ENCODE measurements at places on chromosomes 3 and 15.
A peak's percentile ranks its signal among the peaks of the same experiment; 100 is the strongest.

GRCh38 chr3:14602804-14603644 lies 48.5 kb upstream of the CCDC174 start:
- DNase-seq = peak; percentile 45

DNA sequence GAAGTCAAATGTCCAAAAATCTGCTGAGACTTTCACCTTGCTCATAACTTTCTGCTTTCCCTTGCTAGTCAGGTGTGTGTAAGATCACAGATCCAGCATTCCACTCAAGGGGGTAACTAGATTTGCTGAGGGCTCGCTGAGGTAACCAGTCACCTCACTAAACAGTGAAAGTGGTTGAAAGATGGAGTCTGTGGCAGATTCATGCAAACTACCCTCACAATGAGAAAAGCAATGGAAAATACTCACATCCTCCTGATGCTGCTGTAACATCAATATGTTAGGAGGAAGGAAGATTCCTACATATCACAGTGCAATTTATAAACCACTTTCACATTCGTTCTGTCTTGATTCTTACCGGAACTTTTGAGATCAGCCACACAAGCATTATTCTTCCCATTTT lies 174.3 kb upstream of the BCL6 start:
- DNase-seq = no peak

- no peak for DNase-seq
These were observed 72.2 kb upstream of the EPHB3 start for GRCh38 chr3:184489268-184489841.

DNA sequence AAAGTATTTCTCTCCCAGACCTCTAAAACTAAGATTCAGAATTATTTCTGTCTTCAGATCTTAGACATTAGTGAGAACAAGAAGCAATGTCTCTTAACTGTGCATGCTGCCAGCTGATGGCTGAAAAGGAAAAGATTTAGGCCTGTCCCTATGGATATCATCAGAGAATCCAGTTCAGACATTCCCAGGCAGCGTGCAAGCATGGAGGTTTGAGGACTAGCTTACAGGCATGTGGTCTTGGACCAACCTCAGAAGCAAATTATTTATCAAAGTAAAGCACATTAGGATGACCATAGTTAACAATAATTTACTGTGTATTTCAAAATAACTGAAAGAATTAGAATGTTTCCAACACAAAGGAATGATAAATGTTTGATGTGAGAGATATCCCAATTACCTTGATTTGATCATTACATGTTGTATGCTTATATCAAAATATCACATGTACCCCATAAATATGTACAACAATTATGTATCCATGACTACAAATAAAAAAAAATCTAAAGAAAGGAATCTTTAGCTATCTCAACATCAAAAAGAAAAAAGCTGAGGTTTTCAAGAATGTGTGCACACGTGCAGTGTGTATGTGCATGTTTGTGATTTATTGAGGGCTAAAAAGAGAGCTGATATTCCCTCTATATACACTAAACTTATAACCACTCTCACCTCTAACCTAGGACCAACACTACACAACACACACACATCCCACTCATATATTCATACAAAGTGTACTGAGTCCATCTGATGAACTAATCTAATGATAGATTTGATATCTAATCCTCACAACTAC lies 108.9 kb upstream of the THBS1 start:
- no peak for DNase-seq

DNA sequence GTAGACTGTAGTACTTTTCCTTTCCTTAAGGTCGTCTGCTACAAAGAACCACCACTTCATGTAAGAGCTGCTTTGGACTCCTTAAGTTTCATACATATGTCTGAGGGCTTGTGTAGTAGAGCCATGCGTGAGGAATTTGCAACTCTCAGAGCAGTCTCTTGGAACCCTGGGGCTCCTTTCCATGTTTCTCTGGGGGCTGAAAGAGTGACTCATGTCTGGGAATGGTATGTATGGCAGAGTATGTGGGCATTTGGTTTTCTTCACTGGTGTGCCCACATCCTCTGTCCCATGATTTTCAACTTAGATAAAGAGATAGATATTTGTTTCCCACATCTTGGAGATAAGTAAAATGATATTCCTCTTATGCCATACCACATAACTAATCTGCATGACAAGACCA lies 20.6 kb upstream of the RBM5 start:
- DNase-seq = no peak

DNA sequence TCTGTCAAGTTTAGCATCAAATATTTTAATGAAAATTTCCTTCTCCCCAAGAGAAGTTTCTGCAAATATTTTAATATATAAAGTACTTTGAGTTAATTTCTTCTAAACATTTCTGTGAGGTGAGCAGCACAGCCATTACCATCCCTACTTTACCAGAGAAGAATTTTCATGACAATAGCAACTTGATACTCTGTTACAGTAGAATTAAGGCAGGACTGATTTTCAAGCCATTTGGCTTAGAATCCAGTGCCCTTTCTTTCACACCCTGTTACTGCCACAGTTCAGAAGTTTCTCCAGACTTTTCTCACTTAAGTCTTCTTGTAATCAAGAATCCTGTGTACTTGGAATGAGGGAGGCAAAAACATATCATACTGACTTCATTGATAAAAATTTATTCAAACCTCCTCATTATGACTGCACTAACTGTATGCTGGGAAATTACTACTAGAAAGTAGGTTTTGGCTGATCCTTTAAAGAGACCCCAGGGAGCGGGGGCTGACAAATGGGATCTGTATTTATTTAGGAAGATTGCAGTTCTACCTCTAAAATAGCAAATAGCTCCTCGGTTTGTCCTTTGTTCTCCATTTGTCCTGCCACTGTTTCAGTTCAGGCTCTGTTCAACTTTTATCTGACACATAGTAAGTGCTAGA lies 557.0 kb upstream of the SGO1 start:
- no peak for DNase-seq

Data from K562 (cell line).